ENCODE measurements at places on chromosomes 2 and 18.
A peak's percentile ranks its signal among the peaks of the same experiment; 100 is the strongest.

GRCh38 chr2:44218771-44219170 lies 50.1 kb downstream of the PPM1B start:
- DNase-seq = no peak

DNA sequence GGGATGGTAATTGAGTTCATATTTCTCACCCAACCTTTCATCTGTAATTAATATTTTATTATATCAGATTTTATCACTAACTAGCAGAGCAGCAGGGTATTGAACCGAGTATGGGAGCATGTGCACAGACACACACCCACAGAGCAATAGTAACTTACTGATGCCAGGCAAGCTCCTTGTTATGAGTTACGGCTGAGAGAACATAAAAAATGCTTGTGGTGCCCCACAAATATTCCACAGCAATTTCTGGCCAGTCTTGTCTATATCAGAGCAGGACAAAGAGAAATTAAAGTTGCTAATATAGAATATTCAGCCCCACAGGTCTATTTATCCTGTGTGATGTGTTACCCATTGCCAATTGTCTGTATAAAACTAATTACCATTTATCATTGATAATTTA lies 501.8 kb upstream of the RAB12 start:
- DNase-seq = no peak

GRCh38 chr18:63162271-63163014 lies 157.1 kb downstream of the BCL2 start:
- peak; percentile 63 for DNase-seq

DNA sequence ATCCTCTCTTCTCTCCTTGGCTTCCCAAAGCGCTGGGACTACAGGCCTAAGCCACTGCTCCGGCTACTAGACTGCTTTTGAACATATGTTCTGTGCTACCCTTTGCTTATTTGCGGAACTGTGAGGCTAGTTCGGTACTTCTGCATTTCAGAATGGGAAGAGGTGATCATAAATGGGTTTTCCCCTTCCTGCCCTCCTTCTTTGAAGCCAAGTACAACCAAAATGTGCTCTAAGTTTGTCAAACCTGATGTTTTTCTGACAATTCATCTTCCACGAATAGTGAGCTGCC lies 1.7 kb upstream of the ESCO1 start:
- peak; percentile 66 for DNase-seq

DNA sequence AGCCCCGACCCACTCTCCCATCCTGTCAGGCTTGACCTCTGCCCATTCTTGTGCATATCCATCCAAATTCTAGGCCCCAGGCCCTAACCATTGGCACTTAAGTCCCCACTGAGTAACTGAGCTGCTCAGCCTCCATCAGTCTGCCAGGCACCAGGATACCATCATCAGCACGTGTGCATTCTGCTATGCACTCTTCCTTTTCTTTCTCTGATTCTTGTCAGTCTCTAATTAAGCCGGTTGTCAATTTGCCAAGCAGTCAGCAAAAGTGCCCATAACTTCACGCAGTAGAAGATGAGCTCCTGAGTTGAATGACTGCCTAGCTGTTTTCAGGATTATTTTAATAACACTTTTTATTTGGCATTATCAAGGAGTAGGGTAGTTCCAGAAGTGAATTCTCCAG lies 107.2 kb downstream of the FEZ2 start:
- no peak for DNase-seq

- no peak for DNase-seq
These were observed 63.6 kb upstream of the FZD5 start for GRCh38 chr2:207833251-207833751.

GRCh38 chr2:42788882-42789281 lies 3.5 kb downstream of the HAAO start:
- DNase-seq = no peak

GRCh38 chr2:240595381-240596079 lies 9.0 kb downstream of the CAPN10 start:
- DNase-seq = peak; percentile 21

GRCh38 chr2:226115102-226115831 lies 684.4 kb downstream of the IRS1 start:
- DNase-seq = peak; percentile 56

DNA sequence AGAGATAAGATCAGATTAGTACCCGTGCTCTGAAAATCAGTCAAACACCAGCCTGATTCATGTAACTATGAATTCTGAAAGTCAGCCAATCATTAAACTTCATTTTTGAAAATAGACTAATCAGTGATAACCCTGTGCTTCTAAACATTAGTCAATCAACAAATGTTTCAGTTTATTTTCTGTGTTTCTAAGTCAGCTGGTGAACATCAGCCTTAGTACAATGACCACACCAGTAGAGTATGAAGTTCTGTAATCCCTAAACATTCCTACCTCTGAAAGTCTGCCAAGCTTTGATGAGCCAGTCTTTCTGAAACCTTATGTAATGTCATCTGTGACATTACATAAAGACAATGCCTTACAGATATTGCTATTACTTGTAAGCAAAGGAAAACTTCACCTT lies 807.4 kb upstream of the CRIM1 start:
- no peak for DNase-seq

DNA sequence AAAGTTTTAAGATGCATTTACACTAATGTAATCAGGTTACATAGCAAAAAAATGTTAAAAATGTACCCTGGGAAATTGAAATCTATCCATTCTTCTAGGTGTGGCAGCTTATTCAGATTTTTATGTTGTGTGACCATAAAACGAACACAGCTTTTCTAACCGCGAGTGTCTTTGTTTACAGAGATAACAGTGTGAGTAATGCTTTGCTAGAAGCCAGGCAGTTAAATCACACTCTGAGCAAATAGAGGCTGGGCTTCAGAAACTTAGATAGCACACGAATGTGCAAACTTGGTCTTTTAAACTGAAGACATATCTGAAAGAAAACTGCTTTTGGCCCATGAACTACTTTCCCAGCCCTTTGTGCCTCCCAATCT lies 116.1 kb downstream of the SPTBN1 start:
- no peak for DNase-seq

DNA sequence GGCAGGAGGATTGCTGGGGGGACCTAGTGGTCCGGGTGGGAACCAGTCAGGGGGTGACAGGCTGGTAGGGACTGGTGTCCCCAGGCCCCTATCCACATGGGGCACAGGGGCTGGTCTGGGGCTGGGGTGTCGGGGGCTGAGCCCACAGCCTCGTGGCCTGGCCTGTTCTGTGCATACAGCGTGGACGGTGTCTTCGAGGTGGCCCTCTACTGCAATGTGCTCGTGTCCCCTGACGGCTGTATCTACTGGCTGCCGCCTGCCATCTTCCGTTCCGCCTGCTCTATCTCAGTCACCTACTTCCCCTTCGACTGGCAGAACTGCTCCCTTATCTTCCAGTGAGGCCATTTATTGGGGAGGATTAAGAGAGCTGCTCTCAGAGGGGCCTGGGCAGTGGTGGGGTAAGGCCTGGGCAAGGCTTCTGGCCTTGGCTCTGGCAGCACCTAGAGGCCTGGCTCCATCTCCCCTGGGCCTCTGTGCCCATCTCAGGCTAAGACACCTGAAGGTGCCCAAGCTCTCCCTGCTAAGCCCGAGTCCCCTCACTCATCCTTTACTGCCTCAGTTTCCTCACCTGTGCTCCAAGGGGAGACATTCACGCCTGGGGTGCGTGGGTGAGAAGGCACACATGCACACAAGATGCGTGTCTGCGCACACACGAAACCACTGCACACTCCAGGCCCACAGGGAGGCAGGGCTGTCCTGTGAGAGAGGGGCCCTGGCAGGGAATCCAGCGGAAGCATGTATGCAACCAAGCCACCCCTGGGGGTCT lies 1.9 kb downstream of the CHRNG start:
- DNase-seq = no peak

GRCh38 chr2:102975996-102976975 lies 214.5 kb downstream of the TMEM182 start:
- peak; percentile 5 for DNase-seq

- DNase-seq = no peak
These were observed 112.8 kb upstream of the FN1 start for GRCh38 chr2:215548714-215549113.

DNA sequence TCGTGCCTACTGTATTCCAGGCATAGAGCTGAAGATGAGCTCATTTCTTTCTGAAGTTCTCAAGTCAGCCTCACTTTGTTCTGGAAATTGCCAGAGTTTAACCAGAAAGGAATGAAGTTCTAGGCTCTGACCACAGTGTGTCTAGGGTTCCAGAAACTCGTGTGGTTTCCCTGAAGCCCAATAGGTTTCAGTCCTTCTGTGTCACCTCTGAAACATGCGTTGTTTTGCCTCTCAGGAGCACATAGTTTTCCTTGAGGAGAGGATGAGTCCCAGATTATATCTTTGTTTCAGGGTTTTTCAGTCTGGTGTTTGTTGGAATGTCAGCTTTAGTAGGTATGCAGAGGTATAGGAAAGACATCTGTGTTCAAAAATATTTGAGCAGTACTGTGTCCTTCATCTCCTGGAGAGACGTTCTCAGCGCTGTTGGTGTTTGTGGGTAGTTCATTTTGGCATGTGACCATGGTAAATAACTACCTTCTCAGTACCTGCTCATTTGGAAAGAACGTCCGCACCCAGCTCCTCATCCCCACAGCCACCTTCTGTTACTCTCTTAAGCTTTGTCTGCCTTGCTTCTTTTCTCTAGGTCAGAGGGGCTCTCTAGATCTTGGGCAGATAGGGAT lies 56.6 kb downstream of the RALBP1 start:
- no peak for DNase-seq

GRCh38 chr2:2830576-2830975 lies 499.5 kb upstream of the MYT1L start:
- no peak for DNase-seq

DNA sequence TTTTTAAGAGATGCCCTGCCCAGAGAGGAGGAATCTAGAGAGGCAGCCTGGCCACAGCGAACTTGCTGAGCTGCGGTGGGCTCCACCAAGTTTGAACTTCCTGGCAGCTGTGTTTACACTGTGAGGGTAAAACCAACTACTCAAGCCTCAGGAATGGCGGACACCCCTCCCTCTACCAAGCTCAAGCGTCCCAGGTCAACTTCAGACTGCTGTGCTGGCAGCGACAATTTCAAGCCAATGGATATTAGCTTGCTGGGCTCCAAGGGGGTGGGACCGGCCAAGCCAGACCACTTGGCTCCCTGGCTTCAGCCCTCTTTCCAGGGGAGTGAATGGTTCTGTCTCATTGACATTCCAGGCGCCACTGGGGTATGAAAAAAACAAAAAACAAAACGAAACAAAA lies 289.4 kb downstream of the KCNS3 start:
- DNase-seq = no peak

GRCh38 chr2:151823651-151824050 lies 4.6 kb downstream of the ARL5A start:
- DNase-seq = no peak

DNA sequence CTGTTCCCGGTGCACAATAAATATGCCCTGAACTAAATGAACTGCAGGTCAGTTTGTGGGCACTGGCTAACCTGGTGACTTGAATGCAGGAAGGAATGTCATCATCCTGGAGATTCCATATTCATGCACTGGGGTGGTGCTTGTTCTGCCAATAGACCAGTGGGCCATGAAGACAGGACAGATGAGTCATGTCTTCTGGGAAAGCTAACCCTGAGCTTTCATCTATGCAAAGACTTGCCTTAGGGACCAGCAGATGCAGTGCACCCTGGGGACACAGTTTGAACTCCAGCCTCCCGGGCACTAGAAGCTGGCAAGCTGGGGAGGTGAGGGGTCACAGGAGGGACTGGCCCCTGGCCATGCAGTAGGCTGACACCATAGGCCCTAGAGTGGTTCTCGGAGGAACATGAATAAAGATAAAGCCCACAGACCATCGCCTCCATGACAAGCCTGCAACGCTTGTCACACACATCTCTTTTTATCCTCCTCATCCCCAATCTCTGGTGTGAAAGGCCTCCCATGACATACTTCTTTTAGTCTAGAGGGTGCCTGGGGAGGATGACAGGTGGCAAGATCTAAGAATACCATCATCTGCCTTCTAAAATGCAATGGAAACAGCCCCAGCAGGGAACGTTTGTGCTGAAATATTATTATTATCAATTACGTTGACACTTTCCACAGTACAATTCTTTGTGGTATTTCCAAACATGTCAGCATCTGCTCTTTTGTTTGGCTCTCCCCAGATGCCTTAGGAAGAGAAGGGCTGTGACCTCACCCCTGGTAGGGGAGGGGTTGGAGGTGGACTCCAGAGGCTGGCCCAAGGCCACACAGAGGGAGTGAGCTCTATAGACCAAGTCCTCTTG lies 267.4 kb upstream of the RAB6C start:
- DNase-seq = peak; percentile 2

DNA sequence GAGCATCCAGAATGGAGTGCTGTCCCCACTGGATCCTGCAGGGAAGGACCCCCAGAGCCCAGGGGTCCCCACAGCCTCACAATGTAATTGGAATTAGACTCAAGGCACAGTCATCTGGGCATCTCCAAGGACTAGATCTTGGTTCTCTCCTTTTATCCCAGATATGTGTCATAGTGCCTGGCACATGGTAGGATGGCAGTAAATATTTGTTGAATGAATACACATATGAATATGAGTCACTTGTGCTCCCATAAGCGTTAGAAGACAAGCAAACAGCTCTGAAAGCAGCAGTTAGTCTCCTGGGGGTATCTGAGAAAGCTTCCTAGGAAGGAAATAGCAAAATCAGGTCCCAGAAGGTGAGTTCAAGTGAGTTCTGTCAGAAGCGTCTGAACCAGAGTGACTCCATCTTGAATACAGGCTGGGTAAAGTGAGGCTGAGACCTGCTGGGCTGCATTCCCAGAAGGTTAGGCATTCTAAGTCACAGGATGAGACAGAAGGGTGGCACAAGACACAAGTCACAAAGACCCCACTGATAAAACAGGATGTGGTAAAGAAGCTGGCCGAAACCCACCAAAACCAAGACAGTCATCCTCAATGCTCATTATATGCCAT lies 234.1 kb upstream of the ID2 start:
- no peak for DNase-seq

DNA sequence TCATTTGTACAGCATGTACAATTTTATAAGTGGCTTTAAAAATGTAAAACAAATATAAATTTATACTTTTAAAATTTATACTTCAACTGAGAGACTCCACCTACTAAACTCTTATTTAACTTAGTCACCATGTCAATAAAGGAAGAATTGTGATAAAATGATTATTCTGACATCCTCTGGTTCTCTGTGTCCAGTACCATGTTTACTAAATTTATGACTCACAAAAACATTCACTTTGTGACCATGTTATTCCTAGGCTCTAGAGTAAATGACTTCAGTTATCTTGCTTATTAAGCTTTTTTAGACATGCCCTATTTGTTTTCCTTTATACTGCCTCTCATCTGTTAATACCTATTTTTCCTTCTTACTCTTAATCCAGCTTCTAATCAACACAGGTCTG lies 959.6 kb upstream of the SLC39A10 start:
- DNase-seq = no peak

DNA sequence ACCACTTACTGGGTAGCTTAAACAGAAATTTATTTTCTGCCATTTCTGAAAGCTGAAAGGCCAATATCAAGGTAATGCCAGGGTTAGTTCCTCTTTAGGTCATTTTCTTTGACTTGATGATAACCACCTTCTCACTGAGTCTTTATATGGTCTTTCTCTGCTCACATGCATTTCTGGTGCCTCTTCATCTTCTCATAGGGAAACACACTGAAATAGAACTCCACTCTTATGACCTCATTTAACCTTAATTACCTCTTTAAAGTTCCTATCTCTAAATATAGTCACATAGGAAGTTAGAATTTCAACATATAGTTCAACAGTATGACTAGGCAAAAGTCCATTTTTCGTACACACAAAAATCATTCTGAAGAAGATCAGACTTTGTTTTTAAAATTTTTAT lies 616.8 kb upstream of the VRK2 start:
- peak; percentile 89 for DNase-seq

Measured in inflammatory macrophage treated with lipopolysaccharide for 1 hour (primary cell).